ENCODE measurements at places on chromosomes 1 and 21.

DNA sequence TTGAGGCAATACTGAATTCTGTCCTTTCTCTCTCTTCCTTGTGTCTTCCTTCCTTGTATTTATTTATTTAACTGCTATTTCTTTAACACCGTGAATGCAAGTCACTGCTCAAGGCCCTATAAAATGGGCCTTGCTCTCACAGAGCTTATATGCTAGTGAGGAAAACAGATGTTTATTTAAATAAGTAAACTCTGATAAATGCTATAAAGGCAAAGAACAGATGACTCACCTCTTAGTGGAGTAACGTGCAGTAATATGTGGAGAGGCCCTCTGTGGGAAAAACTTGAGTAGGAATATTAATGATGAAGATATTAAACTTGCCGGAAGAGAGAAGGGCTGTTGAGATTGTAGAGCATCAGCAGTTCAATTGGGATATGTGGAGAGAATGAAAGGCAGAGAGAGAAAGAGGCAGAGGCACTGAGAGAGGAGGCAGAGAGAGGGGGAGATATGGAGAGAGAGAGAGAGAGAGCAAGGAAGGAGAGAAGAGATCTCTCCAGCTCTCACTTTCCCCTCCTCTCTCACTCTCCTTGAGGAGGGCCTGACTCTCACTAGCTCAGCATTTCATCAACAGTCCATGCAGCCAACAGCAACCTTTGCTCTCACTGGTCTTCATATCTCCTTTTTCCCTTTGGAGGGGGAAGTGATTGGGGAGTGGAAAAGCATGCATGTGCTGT is 322.2 kb downstream of the LMX1A start:
- DNase-seq = no peak

DNA sequence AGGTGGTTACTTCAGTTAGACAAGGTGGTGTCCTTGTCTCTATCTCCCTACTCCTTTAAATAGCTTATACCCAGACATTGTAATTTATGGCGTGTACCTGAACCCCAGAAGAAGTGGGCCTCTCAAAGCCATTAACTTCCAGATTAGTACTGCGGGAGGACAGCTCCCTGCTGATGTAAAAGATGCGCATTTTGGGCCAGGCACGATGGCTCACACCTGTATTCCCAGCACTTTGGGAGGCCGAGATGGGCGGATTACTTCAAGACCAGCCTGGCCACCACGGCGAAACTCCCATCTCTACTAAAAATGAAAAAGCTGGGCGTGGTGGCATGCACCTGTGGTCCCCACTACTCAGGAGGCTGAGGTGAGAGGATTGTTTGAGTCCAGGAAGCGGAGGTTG is 15.0 kb upstream of the PLEKHM2 start:
- no peak for DNase-seq

GRCh38 chr1:168488138-168488537 is 55.7 kb downstream of the XCL2 start:
- DNase-seq = no peak

DNA sequence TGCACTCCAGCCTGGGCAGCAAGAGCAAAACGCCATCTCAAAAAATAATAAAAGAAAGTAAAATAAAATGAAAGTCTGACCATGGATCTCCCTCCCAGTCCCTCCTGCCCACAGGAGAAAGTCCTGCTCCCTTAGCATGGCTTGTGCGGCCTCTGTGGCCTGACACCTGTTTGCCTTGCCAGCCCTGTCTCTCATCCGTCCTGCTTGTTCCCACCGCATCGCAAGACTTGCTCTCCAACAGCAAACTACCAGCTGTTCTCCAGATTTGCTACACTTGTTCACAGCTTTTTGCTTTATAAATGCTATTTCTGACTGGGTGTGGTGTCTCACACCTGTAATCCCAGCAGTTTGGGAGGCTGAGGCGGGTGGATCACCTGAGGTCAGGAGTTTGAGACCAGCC is 2.7 kb downstream of the ETV3L start:
- DNase-seq = no peak

- DNase-seq = no peak
Observed at GRCh38 chr1:66475940-66476339, 58.0 kb upstream of the SGIP1 start.

DNA sequence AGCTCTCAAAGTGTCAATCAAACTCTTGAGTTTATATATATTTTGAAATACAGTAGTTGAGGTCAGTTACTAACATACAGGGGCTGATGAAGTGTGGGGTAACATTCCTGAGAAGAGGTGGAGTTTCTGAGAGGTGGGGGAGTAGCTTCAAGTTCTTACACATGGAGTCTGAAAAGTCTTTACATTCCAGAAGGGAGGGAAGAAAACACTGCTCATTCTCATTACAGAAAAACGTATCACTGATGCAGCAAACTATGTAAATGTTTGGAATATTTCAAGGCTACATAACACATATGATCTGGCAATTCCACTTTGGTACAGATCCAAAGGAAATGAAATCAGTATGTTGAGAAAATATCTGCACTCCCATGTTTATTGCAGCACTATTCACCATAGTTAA is 1065.8 kb upstream of the B3GALT2 start:
- DNase-seq = no peak

GRCh38 chr1:60589916-60590315 is 492.4 kb upstream of the NFIA start:
- DNase-seq = no peak

- DNase-seq = no peak
Observed at GRCh38 chr1:54401799-54402198, 4.4 kb downstream of the SSBP3 start.

DNA sequence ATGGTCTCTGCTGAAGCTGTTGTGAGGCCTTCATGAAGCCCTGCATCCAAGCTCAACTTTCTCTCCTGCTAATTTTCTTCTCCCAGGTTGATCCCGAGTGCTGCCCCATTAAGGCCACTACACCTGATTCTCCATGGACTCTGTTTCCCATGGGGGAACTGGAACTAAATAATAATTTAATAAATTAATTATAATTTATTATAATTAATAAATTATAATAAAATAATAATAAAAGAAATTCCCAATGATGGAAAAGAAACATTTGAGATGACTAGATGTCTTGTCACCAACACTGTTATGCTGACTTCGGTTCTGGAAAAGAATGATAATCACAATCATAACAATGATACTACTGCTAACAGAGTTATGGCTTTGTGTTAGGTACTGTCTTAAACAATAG is 211.2 kb upstream of the ZP4 start:
- DNase-seq = no peak

GRCh38 chr1:91712393-91712792 is 173.6 kb downstream of the TGFBR3 start:
- DNase-seq = no peak

DNA sequence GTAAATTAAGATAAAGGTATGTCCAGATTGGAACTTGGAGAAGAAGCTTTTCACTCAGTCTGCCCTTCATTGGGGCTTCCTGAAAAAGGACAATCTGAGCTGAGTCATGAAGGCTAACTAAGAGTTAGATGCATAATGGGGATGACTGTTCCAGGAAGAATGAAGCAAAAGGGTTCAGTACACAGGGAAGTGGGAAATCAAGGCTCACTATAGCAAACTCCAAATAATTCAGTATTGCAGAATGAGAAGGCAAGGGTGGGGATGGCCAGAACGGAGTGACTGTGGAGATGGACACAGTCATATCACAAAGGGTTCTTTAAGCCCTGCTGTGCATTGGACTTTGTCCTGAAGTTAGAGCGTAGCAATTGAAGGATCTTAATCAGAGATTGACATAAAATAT is 158.3 kb downstream of the FGGY start:
- no peak for DNase-seq

DNA sequence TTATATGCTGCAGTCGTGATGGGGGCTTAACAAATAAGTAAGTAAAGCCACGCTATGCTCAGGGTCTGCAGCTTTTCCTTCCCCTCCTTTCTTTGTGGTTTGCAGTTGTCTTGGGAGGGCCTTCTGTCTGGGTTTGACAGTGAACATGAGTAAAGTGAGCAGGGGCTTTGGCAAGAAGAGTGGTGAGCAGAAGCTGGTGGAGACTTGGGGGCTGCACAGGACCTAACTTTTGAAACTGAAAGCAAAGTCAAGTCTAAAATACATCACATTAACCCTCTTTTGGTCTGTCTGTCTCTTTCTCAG is 368.6 kb upstream of the VAMP3 start:
- no peak for DNase-seq

GRCh38 chr1:40905061-40905460 is 42.9 kb upstream of the CITED4 start:
- no peak for DNase-seq

DNA sequence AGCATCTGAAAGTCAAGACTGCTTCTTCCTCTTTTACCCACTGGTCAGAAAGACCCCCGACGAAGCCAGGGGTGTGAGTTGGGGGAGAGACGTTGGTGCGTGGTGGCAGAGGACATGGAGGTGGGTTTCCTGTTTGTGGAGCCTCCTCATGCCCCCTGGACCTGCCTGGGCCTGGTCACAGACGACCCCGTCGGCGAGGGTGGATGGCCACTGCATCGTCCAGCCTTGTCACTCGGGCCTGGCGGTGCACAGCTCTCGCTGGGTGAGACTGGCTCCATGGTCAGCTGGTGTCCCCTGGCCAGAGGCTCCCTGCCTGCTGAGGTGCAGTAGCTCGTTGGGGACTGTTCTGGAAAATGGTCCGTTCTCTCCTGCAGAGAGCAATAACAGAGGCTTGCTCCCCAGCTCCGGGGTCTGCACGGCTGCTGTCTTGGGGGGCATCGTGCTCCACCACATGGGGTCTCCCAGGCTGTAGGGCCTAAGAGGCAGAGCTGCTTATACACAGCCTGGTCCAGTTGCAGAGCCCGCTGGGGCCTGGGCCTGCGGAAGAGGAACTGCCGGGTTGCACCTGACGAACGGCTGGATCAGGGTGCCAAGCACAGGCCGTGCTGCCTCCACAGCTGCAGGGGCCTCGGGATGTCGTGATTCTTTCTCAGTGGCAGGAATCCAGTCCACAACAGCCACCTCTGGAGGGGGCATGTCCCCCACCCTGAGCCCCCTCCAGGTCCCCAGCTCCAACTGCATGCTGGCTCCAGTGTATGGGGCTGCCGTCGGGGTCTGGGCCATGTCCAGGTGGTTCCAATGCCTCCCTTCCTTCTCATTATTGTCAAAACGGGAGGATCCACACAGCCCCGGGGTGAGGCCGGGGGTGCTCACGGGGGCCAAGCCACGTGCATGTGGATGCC is 18.0 kb upstream of the ACTRT2 start:
- no peak for DNase-seq

GRCh38 chr1:27689423-27690173 is 17.6 kb upstream of the IFI6 start:
- no peak for DNase-seq

GRCh38 chr1:157359314-157360022 is 192.8 kb downstream of the FCRL5 start:
- DNase-seq = no peak

DNA sequence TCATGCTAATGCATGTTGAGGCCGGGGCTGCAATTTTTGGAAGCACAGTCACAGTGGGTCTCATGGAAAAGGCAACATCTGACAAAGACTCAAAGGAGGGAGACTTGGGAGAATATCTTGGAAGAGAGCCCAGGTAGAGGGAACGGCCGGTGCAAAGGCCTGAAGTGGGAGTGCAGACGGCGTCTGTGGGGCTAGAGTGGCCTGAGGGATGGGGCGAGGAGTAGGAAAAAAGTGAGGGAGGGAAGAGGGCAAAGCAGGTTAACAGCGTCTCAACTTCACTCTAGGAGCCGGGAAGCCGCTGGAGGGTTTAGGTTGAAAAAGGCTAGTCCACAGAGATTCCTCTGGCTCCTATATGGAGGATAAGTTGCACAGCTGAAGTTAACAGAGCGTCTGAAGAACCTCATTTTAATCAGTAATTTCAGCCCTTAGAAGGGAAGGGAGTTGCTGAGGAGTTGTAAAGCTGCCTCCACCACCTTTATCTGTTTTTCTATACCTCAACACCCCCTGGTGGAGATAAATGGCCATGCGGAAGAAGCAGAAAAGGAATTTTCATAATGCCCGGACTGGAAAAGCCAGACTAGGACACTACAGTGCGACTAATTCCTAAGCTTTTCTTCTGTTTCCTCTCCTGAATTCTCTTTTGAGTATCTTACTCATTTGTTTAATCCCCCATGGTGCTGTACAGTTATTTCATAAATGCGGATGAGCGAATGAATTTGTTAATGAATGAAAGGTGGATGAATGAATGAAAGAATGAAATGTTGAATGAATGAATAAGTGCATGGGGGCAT is 78.7 kb upstream of the ZNF281 start:
- DNase-seq = peak; percentile 29

DNA sequence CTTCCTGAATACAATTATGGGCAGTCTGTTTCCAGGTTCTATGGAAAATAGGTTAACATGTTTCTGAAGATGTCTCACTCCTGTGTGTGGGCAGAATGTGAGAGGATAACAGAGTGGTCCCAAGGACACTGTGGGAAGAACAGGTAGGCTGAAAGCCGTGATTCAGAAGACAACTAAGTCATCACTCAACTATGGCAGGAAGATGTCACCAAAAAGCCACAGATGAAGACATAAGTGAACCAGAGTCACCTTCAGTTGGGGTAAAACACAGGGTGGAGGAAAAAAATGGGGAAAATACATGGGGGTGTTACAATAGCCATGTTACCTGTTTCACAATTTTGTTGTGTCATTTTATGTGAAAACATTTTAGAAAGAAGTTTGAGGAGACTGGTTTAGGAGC is 75.1 kb downstream of the UCHL5 start:
- no peak for DNase-seq

GRCh38 chr1:10544239-10544638 is 69.5 kb downstream of the PEX14 start:
- no peak for DNase-seq

DNA sequence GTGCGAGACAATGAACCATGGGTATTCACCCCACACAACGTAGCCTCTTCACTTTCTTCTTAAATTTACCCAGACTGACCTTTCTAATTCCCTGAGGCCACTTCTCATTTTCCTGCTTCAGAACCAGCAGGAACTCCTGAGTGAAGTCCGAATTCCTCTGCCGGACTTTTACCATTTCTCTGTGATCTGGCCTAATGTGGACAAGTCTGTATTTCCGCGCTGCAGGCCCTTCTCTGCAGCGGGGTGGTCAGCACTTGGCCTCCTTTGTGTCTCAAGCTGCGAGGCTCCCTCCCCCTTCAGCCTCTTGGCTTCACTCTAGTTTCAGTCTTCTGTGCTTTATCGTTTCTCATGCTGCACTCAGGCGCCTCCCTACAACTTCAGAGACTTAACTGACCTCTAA is 9.4 kb upstream of the CTBS start:
- no peak for DNase-seq

GRCh38 chr1:167673265-167673664 is 43.2 kb downstream of the RCSD1 start:
- no peak for DNase-seq

DNA sequence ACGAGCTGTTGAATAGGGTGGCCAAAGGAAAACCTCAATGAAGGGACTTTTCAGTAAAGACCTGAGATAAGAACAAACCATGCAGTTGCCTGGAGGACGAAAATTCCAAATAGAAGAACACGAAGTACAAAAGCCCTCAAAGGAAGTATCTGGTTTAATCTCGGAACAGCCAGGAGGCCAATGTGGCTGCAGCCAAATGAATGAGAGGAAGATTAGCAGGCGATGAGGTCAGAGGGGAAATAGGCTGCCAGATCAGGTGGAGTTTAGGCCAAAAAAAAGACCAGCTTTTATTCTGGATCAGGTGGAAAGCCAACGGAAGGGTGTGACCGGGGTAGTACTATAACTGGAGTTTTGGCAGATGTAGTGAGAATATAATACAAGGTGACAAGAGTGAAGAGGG is 43.7 kb downstream of the SRSF11 start:
- no peak for DNase-seq

GRCh38 chr1:186164773-186165172 is 210.3 kb downstream of the TPR start:
- DNase-seq = no peak

All from effector CD4-positive, alpha-beta T cell (primary cell).